ENCODE measurements at places on chromosomes 1 and 21.

GRCh38 chr1:206636671-206637070 lies 1.3 kb downstream of the DYRK3 start:
- DNase-seq = no peak

DNA sequence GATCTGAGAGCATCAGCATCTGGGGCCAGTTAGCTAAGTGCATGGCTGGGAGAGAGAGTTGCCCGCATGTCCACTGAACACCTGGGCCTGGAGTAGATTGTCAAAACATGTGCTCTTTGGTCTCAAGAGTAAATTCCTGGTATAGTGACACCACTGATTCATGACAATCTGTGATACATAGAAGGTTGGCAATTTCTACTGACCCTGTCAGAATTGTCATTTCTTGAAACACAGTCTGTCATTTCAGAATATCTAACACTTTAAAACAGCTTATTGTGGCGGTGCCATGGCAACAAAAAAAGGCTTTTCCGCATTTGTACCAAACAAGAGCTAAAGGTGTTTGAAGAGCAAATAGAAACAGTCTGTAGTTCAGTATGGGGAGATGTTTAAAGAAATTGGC lies 186.4 kb upstream of the FAM78B start:
- no peak for DNase-seq

GRCh38 chr1:53197291-53198200 lies 922 bp downstream of the CPT2 start:
- no peak for DNase-seq

- DNase-seq = no peak
Measured at GRCh38 chr1:242651817-242652216, 127.3 kb upstream of the PLD5 start.

DNA sequence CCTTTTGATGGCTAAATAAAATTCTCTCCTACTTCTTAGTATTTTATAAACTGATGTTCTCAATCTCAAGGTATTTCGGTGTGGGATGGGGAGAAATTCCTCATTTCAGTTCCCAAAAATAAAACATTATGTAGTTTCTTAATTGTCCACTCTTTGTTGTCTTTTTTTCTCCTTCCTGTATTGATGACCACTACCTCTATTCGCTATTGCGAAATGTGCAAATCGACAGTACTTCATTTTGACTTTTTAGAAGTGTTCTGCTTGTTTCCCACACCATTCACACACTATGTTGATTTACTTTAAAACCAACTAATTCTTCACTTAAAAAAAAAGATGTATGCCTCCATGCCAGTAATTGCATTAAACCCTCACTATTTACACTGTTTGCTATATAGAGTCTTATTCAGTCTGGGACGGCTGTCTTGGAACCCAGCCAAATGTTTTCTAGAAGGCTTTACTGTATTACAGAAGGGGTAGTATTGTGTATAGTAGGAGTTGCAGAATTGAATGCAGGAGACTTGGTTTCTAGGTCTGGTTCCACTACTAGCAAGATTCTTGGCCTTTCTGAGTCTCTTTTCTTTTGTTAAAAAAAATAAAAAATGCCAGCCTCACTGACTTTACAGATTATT lies 5.6 kb downstream of the RNF2 start:
- no peak for DNase-seq

DNA sequence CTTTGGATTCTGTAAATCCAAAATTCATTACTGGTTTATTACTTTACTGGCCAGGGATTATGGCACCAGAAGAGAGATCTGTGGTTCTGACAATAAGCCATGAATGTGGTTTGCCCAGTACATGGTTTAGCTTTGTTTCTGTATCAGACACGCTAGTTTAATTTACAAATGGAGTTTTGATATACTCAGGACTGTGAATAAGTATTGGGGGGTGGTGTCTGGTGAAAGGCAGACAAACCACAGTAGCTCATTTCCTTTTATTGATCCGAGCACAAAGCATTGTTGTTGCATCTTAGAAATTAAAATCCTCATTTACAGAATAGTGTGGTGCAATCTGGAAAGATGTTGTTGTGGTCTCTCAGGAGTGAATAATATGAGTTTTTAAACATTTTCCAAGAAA lies 96.0 kb downstream of the ST6GALNAC3 start:
- no peak for DNase-seq

DNA sequence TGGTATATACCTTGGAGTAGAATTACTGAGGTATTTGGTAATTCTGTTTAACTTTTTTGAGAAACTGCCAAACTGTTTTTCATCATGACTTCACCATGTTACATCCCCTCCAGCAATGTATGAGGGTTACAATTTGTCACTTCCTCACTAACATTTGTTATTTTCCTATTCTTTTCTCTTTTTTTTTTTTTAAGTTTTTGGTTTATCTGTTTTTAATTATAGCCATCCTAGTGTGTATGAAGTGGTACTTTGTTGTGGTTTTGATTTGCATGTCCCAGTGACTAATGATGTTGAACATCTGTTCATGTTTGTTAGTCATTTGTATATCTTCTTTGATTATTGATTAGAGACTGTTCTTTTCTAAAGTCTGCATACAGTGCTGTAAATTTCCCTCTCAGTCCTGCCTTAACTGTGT lies 147.3 kb downstream of the HS2ST1 start:
- no peak for DNase-seq

- no peak for DNase-seq
Measured at GRCh38 chr1:91161749-91162148, 139.9 kb upstream of the ZNF644 start.

- DNase-seq = no peak
Measured at GRCh38 chr1:111631502-111631901, 11.9 kb downstream of the RAP1A start.

DNA sequence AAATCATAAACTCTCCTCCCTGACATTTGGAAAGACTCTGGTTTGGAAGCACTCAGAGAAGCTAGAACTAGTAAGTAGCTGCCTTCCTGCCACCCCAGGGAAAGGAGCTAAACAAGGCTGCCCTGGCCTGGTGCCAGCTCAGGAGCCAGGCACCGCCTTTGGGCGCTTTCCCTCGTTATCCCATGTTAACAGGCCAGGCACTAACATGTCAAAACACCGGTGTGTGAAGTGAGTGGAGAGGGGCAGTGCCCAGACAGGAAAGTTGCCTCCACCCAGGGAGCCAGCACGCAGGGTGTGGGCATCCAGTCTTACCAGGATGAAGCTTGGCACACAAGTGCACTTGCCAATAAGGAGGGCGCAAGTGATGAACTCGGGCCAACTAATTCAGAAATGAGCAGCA lies 346.8 kb downstream of the RRAGC start:
- peak; percentile 36 for DNase-seq

GRCh38 chr1:111139956-111140679 lies at the start of the genes CEPT1 and DRAM2:
Gene CEPT1 (plus strand): TSS chr1:111140223. CDS start chr1:111147715, 7,492 bp downstream.
Gene DRAM2 (minus strand): TSS chr1:111140093. CDS start chr1:111131554, 8,539 bp downstream.
- peak; percentile 82 for DNase-seq

DNA sequence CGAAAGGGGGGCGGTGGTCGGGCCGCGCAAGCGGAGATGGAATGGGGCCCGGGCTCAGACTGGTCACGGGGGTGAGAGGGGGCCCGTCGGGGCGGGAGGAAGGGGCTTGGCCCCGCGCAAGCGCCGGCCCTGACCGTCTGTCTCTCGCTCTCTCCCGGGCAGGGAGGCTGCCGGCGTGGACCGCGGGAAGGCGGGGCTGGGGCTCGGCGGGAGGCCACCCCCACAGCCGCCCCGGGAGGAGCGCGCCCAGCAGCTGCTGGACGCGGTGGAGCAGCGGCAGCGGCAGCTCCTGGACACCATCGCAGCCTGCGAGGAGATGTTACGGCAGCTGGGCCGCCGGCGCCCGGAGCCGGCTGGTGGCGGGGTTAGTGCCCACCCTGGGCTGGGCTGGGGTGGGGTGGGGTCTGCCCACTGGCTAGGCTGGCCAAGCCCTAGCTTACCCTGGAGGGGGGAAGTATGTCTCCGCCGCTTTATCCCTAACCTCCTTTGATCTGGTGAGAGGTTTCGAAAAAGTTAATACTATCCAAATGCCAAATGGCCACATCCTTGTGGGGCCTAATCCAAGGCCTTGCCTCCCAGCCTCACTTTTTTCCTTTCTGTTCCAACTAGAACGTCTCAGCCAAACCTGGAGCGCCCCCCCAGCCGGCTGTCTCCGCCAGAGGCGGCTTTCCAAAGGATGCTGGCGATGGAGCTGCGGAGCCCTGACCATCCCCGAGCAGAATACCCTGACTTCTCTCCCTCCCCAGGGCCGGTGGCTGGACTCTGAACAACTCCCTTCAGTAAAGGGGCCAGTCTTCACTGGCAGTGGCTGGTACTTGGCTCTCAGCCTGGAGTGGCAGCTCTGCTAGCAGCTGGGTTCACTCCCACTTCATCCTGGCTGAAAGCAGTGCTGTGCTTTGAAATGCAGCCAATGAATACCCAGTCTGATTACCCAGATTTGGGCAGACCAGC lies 636 bp upstream of the YRDC start:
- peak; percentile 56 for DNase-seq

DNA sequence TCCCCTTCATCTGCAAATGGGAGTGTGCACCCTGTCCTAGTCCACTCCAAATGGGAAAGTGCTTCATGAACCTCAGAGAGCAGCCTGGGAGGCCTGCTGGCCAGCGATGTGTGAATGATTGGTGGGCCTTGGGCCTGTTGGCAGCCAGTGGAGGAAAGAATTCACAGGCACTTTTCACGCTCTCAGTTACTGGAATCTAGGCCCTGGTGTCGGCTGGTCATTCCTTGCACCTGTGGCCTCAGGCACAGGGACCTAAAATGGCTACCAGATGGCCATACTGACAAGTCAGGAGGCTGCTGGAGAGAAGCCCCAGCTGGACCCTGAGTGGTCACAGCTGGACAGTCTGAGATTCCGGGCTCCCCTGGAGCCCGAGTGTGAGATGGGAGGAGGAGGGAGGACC lies 18.4 kb upstream of the EDN2 start:
- no peak for DNase-seq

DNA sequence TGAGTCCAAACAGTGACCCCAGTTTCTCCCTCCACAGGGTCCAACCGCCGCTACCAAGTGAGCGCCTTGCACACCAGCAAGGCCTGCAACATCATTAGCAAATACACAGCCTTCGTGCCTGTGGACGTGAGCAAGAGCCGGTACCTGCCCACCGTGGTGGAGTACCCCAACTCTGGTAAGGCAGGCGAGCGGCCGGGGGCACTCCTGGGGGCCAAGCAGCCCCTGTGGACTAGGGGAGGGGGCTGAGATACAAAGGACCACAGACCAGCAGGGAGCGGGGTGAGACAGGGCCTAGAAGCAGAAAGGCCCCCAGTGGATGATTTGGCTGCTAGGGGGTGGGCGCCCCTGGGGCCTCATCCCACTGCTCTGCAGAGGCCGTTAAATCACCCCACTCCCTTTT lies 54.7 kb downstream of the VWA5B1 start:
- no peak for DNase-seq

GRCh38 chr1:77468257-77468948 lies 186.6 kb downstream of the AK5 start:
- DNase-seq = no peak

GRCh38 chr1:239302696-239303095 lies 83.7 kb upstream of the CHRM3 start:
- no peak for DNase-seq

- DNase-seq = peak; percentile 12
Measured at GRCh38 chr1:11045428-11046269, 1.4 kb downstream of the MASP2 start.
